Sciatic nerve (tissue), 2 donors: ENCODE measurements at places on chromosomes 6 and 20. TPM values are rescaled to one million over a fixed set of nuclear protein-coding genes. Genes with fewer than 3 reads are reported as not detected.

Gene REM1
- 7.2 TPM for total RNA-seq

Gene KCNK17
- total RNA-seq = 2.6 TPM

Gene MEI4
- total RNA-seq = 0.13 TPM

Gene NOTCH4
- total RNA-seq = 71.8 TPM

Gene PCK1
- 5.3 TPM for total RNA-seq

Gene TMEM63B
- 38.0 TPM for total RNA-seq

Gene CTAGE9
- not detected for total RNA-seq

Gene NPBWR2
- total RNA-seq = not detected
